ENCODE measurements at places on chromosomes 5 and 9.

- no peak for DNase-seq
These were observed 9.9 kb downstream of the PRUNE2 start for GRCh38 chr9:76896035-76896434.

DNA sequence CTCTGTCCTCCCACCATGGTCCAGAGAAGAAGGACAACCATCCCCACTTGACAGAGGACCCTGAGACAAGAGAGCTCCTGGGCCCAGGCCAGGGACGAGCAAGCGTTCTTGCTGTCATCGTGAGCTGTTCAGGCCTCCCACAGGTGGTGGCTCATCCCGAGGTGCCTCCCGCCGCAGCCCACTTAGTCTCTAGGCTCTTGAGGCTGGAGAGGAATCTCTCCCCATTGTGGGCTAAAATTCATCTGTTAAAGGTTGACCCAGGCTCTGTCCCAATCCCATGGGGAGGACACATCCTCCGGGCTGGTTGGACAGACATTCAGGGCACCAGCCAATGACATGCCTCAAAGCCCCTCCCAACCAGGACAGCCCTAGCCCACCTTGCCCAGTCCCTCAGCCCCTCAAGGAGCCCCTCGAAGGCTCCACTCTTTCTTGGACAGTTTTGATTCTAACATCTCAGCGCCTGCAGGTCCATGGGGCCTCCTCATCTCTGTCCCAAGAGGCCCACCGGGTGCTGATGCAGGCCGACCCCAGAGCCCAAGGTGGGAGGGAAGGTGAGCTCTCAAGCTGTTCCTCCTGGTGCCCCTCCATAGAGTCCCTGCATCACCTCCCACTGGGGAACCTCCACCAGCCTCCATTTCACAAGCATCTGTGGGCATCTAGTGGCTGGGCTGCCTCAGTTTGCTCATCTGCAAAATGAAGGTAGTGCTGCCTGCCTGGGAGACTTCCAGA, 52.9 kb downstream of the BARX1 start:
- DNase-seq: no peak

DNA sequence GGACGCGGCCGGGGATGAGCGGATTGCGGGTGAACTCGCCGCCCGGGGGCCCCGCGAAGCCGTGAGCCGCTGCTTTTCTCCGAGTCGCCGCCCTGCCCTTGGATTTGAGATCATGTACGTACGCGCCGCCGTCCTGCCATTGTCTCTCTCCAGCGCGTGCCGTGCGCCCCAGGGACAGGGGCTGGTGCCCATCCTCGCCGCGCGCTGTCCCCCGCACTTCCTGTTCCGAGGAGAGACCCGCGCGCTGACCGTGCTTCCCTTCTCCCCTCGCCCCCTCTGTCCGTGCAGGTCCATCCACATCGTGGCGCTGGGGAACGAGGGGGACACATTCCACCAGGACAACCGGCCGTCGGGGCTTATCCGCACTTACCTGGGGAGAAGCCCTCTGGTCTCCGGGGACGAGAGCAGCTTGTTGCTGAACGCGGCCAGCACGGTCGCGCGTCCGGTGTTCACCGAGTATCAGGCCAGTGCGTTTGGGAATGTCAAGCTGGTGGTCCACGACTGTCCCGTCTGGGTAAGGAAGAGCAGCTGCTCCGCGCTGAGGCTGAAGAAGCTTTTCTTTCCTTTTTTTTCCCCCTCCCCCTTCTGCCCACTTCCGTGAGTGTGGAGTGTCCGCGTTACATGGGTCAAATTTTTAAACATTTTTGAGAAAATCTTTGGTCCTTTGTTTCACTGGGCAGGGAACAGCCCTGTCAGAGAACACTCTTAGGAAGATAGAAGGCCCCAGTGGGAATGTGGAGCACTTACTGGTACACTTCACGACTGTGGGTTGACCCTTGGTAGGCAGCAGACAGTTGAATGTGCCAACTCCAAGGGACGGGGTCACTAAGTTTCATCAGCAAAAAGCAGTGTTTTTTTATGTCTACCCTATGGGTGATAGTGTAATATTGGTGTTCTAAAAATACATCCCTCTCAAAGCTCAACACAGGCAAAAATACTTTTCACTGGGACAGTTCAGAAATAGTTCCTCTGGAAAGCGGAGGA, 727 bp downstream of the RHOBTB3 start:
- peak; percentile 34 for DNase-seq

- no peak for DNase-seq
These were observed 47.1 kb upstream of the AKNA start for GRCh38 chr9:114434878-114435311.

GRCh38 chr5:133370036-133370831, 242.1 kb downstream of the FSTL4 start:
- no peak for DNase-seq
